PC-9 (cell line): ENCODE measurements at places on chromosomes 7 and 10.
A peak's percentile ranks its signal among the peaks of the same experiment; 100 is the strongest.

DNA sequence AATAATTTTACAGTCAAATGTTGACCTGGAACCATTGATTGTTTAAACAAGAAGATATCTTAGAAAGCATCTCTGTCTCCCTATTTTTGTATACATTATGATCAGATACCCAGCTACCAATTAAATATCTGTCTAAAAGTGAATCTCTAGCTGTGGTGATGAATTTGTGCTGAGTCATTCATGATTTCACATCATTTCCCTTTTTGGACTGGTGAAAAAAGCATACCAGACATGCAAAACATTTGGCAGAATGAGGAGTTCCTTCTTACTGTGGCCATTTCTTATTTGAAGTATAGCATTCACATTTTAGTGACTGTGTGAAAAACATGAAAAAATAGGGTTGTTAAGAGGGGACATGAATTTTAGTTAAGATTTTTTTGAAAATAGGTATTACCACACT, 98.0 kb upstream of the GATA3 start:
- no peaks in the 10 kb centered on the region for H3K36me3 ChIP-seq
- no peak overlapping the region for H3K4me3 ChIP-seq
- peaks cover 10% of the 10 kb centered on the region for H3K4me1 ChIP-seq
- DNase-seq: no peak
- H3K27me3 ChIP-seq: no peaks in the 10 kb centered on the region
- peak overlapping the region; percentile 37; the same call in 1 of the 2 replicates for H3K27ac ChIP-seq

DNA sequence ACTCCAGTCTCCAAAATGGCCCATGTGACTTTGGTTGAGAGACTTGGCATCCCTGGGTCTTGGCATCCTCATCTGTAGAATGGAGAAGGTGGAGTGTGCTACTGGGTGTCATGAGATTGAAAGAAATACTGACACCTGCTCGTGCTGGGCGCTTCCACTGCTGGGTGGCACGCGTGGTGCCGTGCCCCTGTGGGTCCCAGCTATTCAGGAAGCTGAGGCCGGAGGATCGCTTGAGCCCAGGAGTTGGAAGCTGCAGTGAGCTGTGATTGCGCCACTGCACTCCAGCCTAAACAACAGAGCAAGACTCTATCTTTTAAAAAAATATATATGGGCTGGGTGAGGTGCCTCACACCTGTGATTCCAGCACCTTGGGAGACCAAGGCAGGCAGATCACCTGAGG, 53.1 kb downstream of the NPTX2 start:
- no peak for DNase-seq
- H3K27ac ChIP-seq: no peak overlapping the region
- H3K36me3 ChIP-seq: no peaks in the 10 kb centered on the region

DNA sequence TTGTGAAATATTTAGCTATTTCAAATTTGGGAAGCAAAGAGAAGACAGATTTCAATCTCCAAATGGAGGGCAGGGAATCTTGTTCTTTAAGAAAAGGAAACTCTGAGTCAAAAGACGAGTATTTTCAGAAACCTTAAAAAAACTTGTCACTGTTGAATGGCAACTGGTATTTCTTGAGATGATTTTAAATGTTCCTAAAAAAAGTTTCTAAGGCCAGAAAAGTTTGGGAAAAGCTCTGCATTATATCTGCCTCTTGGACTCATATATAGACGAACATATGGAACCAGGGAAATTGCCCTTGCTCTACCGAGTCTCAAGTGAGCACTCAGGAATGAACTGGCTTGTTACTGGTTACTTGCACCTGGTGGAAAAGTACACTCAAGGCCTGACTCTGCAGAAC, 69.5 kb downstream of the ADAM22 start:
- H3K36me3 ChIP-seq: no peaks in the 10 kb centered on the region
- H3K27me3 ChIP-seq: no peaks in the 10 kb centered on the region
- DNase-seq: no peak
- H3K27ac ChIP-seq: no peak overlapping the region
- H3K4me1 ChIP-seq: no peaks in the 10 kb centered on the region
- H3K4me3 ChIP-seq: no peak overlapping the region

GRCh38 chr10:63711867-63712716, 190.9 kb downstream of the REEP3 start:
- peak overlapping the region; percentile 53 for H3K27ac ChIP-seq
- H3K27me3 ChIP-seq: no peaks in the 10 kb centered on the region
- H3K4me1 ChIP-seq: peaks cover 39% of the 10 kb centered on the region
- no peak overlapping the region for H3K4me3 ChIP-seq

- H3K4me1 ChIP-seq: no peaks in the 10 kb centered on the region
- H3K27ac ChIP-seq: no peak overlapping the region
- H3K4me3 ChIP-seq: no peak overlapping the region
- H3K36me3 ChIP-seq: no peaks in the 10 kb centered on the region
- peaks cover 36% of the 10 kb centered on the region; the same call in 1 of the 2 replicates for H3K27me3 ChIP-seq
- DNase-seq: no peak
Observed at GRCh38 chr7:3649250-3649649, 348.2 kb downstream of the SDK1 start.

- H3K27ac ChIP-seq: no peak overlapping the region
- no peak overlapping the region for H3K4me3 ChIP-seq
- peaks cover 63% of the 10 kb centered on the region for H3K27me3 ChIP-seq
- no peaks in the 10 kb centered on the region for H3K4me1 ChIP-seq
- DNase-seq: no peak
Observed at GRCh38 chr10:69716711-69717560, 84.8 kb upstream of the COL13A1 start.

GRCh38 chr10:100291356-100291755, 4.9 kb upstream of the BLOC1S2 start:
- DNase-seq: no peak
- no peaks in the 10 kb centered on the region for H3K36me3 ChIP-seq
- no peaks in the 10 kb centered on the region; the same call in 1 of the 2 replicates for H3K4me1 ChIP-seq
- H3K27me3 ChIP-seq: peaks cover 3% of the 10 kb centered on the region; the same call in 1 of the 2 replicates
- no peak overlapping the region for H3K27ac ChIP-seq

DNA sequence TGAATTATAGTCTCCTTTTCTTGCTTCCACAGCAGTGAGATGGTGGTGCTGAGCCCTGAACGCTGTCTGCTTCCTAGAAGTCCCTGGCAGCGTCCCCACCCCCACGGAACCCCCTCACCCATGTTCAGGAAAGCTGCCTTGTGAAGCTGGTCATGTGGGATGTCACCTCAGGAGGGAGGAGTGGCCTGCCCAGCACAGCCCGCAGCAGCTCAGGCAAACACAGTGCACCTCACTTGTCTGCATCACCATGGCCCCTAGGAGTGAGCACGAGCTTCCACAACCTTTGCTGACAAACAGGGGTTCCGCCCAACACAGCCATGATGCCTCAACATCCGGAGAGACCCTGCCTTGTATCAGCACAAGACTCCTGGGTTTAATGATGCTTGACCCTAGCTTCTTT, 508.9 kb downstream of the RPS24 start:
- peaks cover 6% of the 10 kb centered on the region; the same call in 1 of the 2 replicates for H3K27me3 ChIP-seq
- no peaks in the 10 kb centered on the region for H3K36me3 ChIP-seq
- H3K27ac ChIP-seq: no peak overlapping the region
- no peaks in the 10 kb centered on the region for H3K4me1 ChIP-seq
- H3K4me3 ChIP-seq: no peak overlapping the region

DNA sequence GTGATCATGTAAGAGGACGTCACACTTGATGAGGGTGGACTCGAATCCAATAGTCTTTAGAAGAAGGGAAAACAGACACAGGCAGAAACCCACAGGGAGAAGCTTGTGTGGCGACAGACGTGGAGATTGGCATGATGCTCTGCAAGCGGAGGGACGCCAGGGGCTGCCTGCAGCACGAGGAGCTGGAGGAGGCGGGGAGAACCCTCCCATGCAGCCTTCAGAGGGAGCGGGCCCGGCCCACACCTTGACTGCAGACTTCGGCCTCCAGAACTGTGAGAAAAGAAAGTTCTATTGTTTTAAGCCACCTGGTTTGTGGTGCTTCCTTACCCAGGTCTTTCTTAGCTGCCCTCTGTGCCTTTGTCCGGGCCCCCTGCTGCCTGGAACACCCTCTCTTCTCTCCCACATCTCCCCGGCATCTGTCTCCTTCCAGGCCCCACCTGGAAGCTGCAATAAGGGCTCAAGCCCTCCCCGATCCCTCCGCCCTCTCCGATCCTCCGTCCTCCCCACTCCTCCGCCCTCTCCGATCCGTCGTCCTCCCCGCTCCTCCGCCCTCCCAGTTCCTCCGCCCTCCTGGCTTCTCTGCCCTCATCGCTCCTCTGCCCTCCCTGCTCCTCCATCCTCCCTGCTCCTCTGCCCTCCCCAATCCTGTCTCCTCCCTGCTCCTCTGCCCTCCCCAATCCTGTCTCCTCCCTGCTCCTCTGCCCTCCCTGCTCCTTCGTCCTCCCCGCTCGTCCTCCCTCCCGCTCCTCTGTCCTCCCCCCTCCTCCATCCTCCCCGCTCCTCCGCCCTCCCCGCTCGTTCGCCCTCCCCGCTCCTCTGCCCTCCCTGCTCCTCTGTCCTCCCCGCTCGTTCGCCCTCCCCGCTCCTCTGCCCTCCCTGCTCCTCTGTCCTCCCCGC, 17.4 kb upstream of the PRKAG2 start:
- no peak overlapping the region for H3K27ac ChIP-seq
- no peaks in the 10 kb centered on the region for H3K4me1 ChIP-seq
- no peaks in the 10 kb centered on the region for H3K36me3 ChIP-seq

DNA sequence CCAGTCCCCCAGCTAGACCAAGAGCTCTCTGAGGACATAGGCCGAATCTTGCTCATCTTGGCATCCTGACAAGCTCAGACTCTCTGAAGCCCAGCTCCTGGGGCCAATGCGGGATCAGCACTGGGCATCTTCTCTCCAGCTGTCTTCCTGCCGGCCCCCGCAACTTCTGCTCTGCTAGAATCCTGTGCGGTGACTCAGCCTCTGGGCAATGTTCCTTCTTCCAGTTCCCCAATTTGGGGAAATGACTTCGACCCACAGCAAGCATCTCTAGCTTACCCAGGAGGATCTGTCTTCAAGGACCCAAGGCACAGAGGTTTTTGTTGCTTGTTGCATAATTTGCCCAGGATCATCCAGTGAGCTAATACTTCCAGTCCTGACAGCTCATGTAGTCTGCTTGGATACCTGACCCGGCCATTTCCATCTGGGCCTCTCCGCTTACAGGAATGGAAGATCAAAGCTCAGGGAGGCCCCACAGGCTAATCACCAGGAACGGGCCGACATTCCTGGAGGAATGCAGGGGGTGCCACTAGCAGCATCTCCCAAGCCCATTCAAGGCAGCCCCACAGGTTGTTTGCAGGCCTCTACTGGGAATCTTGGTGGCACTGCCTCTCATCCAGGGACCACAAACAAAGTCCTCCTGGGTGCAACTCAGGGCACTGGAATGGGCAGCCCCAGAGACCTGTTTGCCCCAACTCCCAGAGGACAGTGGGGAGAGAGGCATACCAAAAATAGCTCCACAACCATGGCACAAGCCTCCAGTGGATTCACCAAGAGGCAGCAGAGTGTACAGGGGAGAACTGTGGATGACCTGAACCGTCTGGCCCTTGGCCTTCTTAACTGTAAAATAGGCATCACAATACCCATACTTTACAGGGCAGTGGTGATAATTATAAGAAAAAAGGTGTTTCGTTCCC, 151.9 kb downstream of the NEURL1 start:
- H3K36me3 ChIP-seq: no peaks in the 10 kb centered on the region
- no peak for DNase-seq
- no peaks in the 10 kb centered on the region for H3K4me1 ChIP-seq
- H3K4me3 ChIP-seq: no peak overlapping the region
- H3K27me3 ChIP-seq: no peaks in the 10 kb centered on the region

DNA sequence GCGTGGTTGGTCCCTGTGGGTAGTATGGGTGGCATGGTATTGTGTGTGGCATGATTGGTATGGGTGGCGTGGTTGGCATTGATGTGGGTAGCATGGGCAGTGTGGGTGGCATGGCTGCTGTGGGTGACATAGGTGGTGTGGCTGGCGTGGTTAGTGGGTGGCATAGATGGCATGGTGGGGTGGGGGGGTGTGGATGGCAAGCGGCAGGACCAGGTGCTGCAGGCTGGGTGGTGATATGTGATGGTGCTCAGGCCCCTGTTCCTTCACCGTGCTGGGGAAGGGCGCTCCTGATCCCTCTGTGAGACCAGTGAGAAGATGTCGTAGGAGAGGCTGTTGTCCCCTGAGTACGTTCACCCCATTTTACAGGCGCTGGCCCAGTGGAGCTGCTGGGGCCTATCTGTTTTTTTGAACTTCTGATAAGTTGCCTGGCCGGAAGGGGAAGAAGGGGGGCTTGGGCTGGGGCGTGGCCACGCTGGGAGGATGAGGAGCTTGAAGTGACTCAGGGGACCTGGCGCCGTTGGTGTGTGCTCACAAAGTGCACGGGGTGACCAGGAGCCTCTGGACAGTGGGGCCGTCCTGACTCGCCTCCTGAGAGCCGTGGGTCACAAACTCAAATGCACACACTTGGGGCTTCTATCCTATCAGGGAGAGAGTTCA, 17.5 kb downstream of the INPP5A start:
- no peaks in the 10 kb centered on the region for H3K27me3 ChIP-seq
- no peaks in the 10 kb centered on the region for H3K36me3 ChIP-seq
